ENCODE measurements at places on chromosomes 5 and 9.

GRCh38 chr9:81455462-81456219, 233.7 kb downstream of the TLE1 start:
- DNase-seq: no peak

- DNase-seq: no peak
Measured at GRCh38 chr9:18982262-18982620, 50.8 kb downstream of the SAXO1 start.

DNA sequence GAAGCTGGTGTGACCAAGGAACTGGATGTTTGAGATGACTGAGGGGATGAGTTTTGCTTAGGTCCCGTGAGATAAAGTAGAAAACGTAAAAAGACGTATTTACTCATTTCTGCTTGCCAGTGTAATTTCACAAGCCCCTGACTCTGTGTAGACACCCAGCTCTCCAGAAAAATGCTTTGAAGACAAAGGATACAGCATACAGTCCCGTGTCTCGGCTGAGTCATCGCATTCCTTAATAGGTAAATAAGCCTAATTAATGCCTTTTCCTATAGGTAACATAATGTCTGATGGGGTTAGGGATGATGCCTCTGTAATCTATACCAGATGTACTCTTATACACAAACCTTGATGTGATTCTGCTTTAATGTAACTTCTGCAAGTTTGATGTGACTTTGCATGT, 20.2 kb downstream of the S100Z start:
- no peak for DNase-seq

DNA sequence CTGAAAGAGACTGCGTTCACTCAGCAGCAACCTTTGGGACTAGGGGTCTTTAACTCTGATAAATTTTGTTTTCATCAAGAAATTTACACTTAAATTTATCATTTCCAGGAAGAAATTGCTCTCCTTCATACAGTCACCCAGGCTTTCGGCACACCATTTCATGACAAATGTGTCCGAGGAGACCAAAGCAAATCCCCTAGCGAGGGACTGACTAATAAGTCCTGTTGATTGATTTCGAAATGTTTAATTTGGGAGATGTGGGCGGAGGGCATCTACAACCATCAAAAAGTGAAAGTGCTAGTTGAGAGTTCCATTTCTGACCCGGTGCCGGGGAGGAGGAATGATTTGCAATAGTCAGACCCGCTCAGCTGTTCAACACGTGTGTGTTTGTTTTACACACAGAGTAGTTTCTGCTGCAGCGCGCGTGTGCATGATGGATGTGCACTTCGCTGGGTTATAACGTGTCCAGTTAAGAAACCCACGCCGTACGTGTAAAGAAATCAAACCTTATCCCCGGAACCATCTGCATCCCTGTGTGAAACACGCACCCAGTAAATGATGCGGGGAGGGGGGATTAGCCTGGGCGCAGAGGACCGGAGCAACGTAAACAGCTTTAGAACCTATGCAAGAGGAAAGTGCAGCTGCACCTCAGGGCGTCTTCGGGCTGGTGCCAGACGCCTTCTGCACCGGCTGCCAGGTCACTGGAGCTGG, 845 bp upstream of the NR4A3 start:
- no peak for DNase-seq

DNA sequence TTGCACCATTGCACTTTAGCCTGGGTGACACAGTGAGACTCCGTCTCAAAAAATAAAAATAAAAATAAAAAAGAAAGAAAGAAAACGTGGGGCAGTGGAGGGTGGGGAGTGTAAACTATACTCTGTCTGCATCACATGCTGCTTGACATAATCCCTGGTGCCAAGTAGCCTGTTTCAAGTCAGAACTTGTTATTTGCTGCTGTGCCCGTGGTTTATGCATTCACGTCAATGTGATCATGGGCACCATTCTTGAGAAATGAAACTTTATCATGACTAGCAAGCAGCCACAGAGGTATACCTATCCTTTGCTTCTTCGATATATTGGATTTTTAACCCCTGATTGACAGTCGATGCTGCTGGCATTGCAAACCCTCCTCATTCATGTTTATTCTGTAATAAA, 4.1 kb upstream of the SMU1 start:
- DNase-seq: no peak

- no peak for DNase-seq
Measured at GRCh38 chr5:151584057-151584937, 6.8 kb downstream of the FAT2 start.

GRCh38 chr5:83488271-83488670, 16.7 kb downstream of the VCAN start:
- no peak for DNase-seq

DNA sequence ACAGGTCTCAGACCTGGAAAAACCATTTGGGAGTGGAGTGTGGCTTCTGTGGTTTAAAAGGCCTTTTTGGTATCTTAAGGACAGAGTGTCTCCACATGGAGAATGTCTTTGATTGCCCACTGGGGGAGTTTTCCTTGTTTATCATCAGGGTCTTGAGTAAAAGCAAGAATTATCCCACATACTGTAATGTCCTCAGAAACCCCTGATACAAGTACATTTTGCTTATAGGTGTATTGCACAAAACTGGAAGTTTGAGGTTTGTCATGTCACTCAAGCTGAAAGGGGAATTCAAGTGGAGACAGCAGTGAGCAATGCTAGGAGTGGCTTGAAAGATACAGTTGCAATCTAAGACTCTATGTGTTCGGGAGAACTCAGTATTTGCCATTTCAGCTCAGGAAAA, 62.7 kb upstream of the GRAMD2B start:
- no peak for DNase-seq

Measured in stimulated activated CD4-positive, alpha-beta T cell treated with anti-CD3 and anti-CD28 coated beads, Interleukin-1b, Interleukin-23, amount 100 ng/mL, for 1 hour (primary cell).